Naive B cell (primary cell): ENCODE measurements at places on chromosomes 2 and 18. TPM values are rescaled to one million over a fixed set of nuclear protein-coding genes. Genes with fewer than 3 reads are reported as not detected.

Gene PHLPP1
- 0.80 TPM for polyA plus RNA-seq

DNA sequence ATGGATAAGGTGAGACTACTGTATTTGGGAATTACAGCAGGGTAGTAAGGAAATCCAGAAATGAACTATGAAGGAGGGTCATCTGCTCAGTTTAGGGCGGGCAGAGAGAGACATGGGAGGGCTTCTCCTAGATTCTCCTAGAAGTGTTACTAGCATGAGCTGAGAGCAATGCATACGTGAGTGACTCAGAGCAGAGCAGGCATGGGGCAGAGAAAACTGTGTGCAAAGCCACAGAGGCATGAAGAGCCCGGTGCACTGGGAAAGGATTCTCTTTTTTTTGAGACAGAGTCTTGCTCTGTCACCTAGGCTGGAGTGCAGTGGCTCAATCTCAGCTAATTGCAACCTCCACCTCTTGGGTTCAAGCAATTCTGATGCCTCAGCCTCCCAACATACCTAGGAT is 116.2 kb downstream of the SOCS6 start:
- no peaks in the 10 kb centered on the region for H3K36me3 ChIP-seq
- no peaks in the 10 kb centered on the region for H3K4me1 ChIP-seq
- no peak overlapping the region for H3K4me3 ChIP-seq
- H3K27ac ChIP-seq, result no peak overlapping the region
- peaks cover 4% of the 10 kb centered on the region for H3K27me3 ChIP-seq

GRCh38 chr18:33805592-33805991 is 227.6 kb downstream of the ASXL3 start:
- H3K36me3 ChIP-seq, result no peaks in the 10 kb centered on the region
- no peak for DNase-seq
- no peak overlapping the region for H3K4me3 ChIP-seq
- H3K27ac ChIP-seq, result no peak overlapping the region
- H3K27me3 ChIP-seq, result no peaks in the 10 kb centered on the region

Gene PRR30
- not detected for polyA plus RNA-seq

DNA sequence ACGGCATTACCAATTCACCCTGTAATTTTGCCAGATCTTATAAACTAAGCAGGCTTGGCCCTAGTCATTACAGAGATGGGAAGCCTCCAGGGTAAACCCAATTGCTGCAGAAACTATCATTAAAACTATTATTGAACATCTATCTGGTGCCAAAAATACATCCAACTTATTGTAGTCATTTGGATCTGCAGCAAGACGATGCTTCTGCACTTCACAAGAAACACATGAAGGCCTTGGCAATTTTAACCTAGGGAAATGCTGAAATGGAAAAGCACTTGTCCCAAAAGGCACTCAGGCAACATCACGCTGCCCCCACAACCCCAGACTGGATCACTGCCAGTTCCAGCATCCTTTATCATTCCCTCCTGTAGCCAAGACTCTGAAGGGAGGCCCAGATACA is 85.3 kb upstream of the ACVR2A start:
- no peak overlapping the region for H3K27ac ChIP-seq
- no peaks in the 10 kb centered on the region for H3K4me1 ChIP-seq
- no peaks in the 10 kb centered on the region for H3K36me3 ChIP-seq
- no peaks in the 10 kb centered on the region for H3K27me3 ChIP-seq

GRCh38 chr2:85405201-85406059 is 4.7 kb downstream of the CAPG start:
- H3K27ac ChIP-seq, result no peak overlapping the region
- DNase-seq, result no peak
- H3K27me3 ChIP-seq, result no peaks in the 10 kb centered on the region
- H3K4me3 ChIP-seq, result peak overlapping the region; percentile 5

Gene SRBD1
- 11.6 TPM for polyA plus RNA-seq

DNA sequence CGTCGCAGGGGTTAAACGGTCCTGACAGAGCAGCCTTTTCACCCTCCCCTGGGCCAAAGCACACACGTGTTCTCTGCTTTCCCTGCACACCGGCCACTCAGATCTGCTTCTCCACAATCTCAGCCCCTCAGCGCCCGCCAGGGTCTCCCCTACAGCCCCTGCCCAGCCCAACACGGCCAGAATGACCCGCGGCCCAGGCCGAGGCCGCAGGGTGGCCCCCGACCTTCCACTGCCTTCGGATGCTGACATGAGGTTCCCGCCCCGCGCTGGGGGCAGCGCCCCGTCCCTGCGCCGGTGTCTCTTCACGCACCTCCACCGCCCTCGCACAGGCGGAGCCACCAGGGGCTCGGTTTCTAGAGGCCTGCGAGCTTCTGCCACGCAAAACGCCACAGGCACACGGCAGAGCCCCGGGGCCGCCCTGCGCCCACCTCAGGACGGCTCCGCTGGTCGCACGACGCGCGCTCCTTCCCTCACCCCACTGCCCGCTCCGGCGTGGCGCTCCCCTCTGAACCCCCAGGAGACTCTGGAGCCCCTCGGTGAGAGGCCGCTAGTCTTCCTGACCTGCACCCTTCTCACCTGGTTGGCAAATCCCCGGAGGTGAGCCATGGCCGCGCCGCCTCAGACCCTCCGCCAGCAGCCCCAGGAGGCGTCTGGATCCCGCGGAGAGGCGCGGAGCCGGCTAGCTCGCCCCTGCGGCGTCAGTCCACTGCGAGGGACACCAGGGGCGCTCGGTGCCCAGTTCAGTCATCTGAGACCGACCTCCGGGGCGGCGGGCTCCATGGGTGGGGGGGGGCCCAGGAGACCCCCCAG is 749 bp downstream of the STK25 start:
- no peaks in the 10 kb centered on the region for H3K36me3 ChIP-seq
- H3K4me3 ChIP-seq, result peak overlapping the region; percentile 82
- DNase-seq, result peak; percentile 27
- H3K27me3 ChIP-seq, result no peaks in the 10 kb centered on the region
- no peak overlapping the region for H3K27ac ChIP-seq

DNA sequence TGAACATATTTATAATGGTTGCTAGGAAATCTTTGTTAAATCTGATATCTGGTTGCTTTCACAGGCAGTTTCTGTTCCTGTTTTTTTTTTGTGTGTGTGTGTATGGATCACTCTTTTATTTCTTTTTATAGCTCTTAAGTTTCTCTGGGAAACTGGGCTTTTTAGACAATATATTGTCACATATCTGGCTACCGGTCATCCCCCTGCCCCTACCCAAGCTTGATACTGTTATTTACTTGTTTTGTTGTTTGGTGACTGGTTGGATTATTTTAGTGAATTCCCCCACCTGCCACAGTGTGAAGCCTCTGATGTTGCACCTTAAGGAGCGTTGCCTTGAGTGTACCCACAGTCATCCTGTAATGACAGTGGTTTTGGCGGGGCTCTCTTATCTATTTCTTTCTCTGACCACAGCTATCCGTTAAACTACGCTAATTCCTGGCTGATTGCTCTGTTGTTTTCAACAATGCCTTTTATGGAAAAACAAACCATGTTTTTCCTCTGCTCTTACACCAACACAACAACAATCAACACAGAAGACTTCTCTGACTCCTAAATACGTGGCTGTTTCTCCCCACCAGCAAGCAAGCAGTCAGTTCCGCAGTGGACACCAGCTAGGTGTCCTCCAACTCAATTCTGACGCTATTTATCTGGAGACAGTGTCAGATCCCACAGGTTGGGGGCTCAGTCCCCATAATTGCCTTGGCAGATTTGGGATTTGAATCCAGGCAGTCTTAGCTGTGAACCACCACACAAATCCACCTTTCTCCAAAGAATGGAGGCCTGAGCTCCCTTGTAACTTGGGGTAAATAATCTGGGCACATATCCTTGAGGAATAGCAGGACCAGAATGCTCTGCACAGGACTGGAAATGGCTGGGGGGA is 10.9 kb downstream of the GNLY start:
- H3K4me3 ChIP-seq, result peak overlapping the region; percentile 78
- H3K4me1 ChIP-seq, result peaks cover 30% of the 10 kb centered on the region
- peak; percentile 69 for DNase-seq
- peak overlapping the region; percentile 91 for H3K27ac ChIP-seq
- H3K36me3 ChIP-seq, result no peaks in the 10 kb centered on the region
- H3K27me3 ChIP-seq, result peaks cover under 1% of the 10 kb centered on the region

- no peak overlapping the region for H3K27ac ChIP-seq
- DNase-seq, result no peak
- no peaks in the 10 kb centered on the region for H3K27me3 ChIP-seq
- H3K36me3 ChIP-seq, result no peaks in the 10 kb centered on the region
Measured at GRCh38 chr2:140436936-140437335, 1656.7 kb upstream of the NXPH2 start.

DNA sequence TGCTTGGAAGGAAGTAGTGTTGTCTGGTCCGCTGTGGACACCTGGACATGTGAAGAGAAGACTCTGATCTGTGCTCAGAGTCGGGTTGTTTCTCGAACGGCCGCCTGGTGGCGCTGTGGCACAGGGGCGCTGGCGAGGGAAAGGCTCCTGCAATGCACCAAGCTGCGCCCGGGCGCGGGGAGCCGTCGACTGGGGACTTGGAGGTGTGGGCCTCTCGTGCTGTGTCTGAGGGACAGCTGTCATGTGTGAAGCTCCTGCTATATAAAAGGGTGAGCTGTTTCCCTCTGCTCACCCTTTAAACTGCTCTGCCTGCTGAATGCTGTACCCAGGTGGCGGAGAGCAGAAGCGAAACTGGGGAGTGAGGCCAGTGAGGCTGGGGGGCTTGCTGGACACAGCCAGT is 44.0 kb downstream of the GNAL start:
- H3K27ac ChIP-seq, result no peak overlapping the region
- H3K4me3 ChIP-seq, result no peak overlapping the region
- H3K36me3 ChIP-seq, result no peaks in the 10 kb centered on the region
- DNase-seq, result peak; percentile 42
